ENCODE measurements at places on chromosomes 2 and 18.

GRCh38 chr2:169018390-169018789 lies 12.7 kb downstream of the ABCB11 start:
- DNase-seq: peak; percentile 66

GRCh38 chr2:174957050-174957449 lies 48.1 kb downstream of the CHN1 start:
- peak; percentile 29 for DNase-seq

DNA sequence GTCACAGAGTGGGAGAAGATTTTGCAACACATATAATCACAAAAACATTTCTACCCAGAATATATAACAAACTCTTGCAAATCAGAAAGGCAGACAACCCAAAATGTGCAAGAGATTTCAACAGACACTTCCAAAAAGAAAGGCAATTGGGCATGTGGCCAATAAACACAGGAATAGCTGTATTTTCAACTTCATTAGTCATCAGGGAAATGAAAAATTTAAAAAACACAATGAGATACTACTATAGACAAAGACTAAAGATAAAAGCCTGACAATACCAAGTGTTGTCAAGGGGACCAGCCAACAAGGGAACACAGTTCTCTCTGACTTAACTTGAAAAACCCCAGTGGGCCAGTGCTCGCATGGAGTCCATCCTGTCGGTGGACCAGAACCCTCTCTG lies 40.5 kb downstream of the MTHFD2 start:
- peak; percentile 11 for DNase-seq

DNA sequence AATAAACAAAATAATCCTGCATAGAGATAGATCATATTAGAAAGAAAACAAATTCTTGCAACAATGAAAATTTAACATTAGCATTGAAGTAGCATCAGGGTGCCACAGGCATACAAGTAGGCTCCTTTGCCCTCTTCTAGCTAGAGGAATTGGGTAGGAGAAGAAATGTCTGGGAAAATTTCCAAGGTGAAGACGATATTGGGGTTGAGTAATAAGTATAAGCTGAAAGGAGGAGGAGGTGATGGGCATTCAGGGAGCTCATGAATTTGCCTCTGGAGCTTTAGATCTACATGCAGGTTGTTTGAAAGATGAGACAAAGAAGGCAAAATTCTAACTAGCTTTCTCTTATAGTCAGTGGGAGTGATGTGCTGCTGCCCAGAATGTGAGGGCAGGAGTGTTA lies 504.9 kb downstream of the CCDC85A start:
- DNase-seq: no peak

GRCh38 chr2:175883586-175884194 lies 118.4 kb downstream of the LNPK start:
- no peak for DNase-seq

GRCh38 chr2:25692737-25693445 lies 19.5 kb upstream of the DTNB start:
- no peak for DNase-seq

DNA sequence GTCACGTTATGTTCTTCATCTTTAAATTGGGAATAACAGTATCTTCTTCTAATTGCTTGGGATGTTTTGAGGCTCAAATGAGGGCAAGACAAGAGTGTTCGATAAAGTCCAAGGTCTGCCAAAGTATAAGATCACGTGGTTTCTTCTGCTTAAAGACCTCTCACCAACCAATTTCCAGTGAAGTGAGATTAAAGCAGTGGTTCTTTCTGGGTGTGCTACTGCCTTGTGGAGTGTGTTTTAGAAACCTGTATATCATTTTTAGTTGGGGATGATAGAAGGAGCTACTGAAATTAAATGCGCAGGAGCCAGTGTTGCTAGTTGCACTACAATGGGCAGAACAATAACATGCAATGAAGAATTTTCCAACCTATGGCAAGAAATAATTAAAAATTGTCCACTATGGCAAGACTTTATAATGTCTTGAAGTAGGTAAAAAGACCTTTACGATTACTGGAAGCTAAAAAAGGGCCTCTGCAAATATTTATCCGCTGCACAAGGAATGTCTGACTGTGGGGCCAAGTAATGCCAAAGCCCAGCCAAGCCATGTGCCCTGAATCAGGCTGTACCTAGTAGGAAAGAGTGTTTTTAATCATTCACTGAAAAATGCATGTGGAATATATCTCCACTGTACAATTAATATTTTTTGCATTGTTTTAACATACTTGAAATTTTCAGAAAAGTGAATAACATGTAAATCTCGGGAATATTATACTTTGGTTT lies 244.5 kb upstream of the REG3G start:
- no peak for DNase-seq

- DNase-seq: no peak
Measured at GRCh38 chr2:2328848-2329247, 2.2 kb downstream of the MYT1L start.

DNA sequence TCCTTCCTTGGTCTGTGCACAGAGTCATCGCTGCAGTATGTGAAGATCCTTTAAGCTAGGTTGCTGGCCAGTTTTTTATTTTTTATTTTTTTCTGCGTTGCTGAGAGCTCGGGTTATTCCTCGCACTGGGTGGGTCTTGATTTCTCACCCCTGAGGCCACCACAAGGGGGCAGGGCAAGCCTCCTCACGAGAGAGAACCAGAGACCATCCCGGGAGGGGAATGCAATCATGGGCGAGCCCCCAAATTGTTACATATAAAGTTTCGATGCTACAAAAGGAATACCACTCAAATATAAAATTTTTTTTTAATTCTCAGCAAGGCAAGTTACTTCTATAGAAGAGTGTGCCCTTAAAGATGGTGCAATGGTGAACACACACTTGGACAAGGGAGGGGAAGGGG lies 24.9 kb downstream of the HTR2B start:
- no peak for DNase-seq

GRCh38 chr2:238512247-238512867 lies 85.6 kb downstream of the ASB1 start:
- DNase-seq: no peak

DNA sequence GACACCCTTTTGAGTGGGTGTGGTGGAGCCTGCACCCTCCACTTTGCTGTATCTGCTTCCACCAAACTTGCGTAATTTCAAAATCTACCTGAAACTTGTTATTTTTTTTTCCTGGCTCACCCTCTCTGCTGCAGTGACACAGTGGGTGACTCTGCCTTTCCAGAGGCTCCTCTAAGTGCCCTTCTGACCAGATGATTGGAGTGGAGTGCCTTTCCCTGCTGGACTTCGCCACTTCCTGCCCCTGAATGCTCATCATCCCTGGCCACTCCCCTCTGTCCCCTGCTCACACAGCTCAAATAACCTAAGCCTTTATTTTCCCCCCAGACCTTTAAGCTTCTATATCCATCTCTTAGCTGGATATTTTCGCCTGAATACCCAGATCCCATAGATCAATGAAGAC lies 777.5 kb upstream of the ID2 start:
- no peak for DNase-seq

- no peak for DNase-seq
Measured at GRCh38 chr2:220662431-220662830, 909.7 kb downstream of the EPHA4 start.

GRCh38 chr2:217466104-217466503 lies 536.7 kb downstream of the TNS1 start:
- no peak for DNase-seq

- no peak for DNase-seq
Measured at GRCh38 chr2:166625670-166626069, 131.6 kb upstream of the SCN7A start.

DNA sequence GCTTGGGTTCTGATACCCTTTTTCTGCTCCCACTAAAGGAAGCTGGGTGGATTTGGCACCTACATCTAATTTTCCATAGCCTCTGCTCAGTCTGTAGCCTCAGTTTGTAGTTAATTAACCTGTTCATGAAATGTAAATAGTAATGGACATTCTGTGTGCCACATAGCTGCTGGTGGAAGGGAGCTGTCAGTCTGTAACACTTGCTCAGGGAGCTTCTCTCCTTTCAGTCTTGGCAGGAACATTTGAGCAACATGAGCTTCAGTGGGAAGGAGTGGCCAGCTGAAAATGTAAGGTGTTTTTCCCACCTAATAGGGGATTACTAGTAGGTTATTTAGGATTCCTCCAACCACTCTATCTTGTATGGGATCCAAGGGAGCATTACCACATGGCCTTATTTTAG lies 203.4 kb downstream of the ASXL3 start:
- DNase-seq: no peak

GRCh38 chr2:203951366-203951902 lies 14.9 kb downstream of the ICOS start:
- no peak for DNase-seq

DNA sequence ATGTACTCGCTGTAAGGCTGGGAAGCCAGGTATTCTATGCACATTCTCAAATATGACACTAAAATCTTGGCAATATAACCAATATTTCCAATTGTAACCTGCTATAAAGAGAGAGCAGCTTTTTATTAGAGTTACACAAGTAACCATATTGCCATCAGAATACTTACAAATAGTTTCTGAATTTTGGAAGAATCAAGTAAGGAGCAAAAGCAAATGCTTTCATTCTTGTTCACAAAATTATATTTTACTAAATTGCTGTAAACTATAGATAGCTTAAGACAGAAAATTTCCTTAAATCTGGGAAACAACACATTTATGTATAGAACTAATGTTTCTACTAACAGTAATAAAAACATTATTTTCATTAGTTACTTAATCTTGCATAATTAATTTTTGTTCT lies 77.2 kb downstream of the EFEMP1 start:
- DNase-seq: no peak

DNA sequence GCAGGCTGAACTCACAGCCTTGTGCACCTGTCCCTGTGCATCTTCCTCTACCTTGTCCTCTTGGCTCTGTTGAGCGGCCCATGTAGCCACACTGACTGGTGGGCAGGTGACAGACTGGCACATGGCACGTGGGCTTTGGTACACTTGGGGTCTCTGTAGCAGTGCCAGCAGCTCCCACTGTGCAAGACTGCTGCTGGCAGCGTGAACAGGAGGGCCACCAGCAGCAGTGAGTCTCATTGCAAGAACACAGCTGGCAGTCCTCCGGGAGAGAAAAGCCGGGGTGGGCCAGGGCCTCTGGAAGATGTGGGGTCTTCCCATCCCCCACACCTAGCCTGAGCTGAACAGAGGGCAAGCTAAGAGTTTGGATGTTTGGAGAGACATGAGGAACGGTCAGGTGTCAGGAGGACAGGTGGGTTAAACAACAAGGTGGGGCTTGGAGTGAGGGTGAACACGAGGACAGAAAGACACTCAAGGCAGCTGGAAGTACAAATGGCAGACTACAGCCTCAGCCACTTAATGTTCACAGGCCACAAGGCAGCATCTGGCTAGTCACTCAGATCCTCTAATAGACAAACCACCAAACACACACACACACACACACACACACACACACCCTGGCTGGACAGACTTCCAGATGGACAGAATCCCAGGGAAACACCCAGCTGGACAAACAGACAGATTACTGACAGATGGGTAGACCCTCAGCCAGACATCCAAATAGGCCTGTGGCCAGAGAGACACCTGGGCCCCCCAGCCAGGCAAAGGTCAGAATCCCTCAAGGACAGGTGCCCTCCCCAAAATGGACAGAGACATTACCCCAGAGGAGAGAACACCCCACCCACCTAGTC lies 2.3 kb upstream of the PTPN18 start:
- no peak for DNase-seq

- DNase-seq: peak; percentile 80
Measured at GRCh38 chr18:26813043-26813442, 52.5 kb downstream of the AQP4 start.

DNA sequence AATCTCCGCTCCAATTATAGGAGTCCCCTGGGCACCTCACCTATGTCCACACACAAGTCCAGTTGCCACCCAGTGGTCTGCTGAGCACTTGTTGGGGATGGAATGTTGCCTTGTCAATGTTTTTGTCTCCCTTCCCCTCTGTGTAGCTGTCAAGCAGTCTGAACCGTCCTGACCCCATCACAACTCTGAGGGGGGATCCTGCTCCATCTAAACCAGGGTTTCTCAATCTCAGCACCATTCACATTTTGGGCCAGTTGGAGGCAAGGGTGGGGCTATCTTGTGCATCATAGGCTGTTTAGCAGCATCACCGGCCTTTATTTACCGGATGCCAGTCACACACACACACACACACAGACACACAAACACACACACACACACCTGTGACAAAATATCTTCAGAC lies 53.0 kb downstream of the CYP26B1 start:
- no peak for DNase-seq

GRCh38 chr2:44774826-44775492 lies 166.5 kb upstream of the SIX3 start:
- peak; percentile 18 for DNase-seq

- no peak for DNase-seq
Measured at GRCh38 chr18:13712400-13713131, 13.8 kb downstream of the FAM210A start.

DNA sequence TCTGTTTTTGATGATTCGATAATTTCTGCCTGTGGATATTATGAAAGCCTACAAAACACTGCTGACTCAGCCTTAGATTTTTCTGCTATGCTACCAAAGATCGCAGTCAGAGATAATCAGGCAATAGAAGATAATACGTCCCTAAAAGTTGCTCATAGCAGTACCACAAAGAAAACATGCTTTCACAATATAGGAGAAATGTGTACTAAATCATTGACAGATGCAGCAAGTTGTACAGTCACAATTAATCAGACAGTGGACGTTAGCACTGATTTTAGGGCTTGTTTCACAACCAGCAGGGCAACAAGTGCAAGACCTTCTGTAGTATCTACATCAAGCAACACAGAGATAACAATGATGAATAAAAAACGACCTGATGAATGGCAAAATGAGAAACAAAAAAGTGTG lies 19.5 kb downstream of the RBM44 start:
- peak; percentile 16 for DNase-seq

GRCh38 chr2:27890146-27890923 lies at the start of the genes BABAM2 and RBKS:
BABAM2 (plus strand) TSS chr2:27890729; CDS start chr2:27894557, 3,828 bp downstream.
RBKS (minus strand) TSS chr2:27890387; CDS start chr2:27890345, 42 bp downstream.
- DNase-seq: peak; percentile 74

DNA sequence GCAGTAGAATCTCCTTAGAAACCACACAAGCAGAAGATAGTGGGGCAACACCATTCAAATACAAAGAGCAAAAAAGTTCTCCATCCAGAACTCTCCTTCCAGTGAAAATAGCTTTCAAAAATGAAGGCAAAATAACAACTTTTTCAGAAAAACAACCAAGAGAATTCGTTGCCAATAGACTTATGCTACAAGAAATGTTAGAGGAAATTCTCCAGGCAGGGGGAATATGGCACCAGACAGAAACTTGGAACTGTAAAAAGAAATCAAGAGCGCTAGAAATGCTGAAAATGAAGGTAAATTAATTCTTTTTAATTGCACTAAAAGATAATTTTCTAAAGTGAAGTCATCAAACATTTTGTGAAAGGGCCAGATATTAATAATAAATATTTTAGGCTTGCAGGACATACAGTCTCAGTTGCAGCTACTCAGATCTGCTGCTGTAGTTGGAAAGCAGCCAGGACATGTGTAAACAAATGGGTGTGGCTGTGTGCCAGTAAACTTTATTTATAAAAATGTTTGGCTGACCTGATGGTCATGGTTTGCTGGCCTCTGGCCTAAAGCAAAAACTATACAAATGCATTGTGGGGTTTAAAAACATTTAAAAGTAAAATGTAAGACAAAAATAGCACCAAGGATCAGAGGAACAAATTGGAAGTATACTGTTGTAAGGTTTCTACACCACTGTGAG lies 73.7 kb upstream of the TGFA start:
- DNase-seq: peak; percentile 56

- DNase-seq: no peak
Measured at GRCh38 chr2:191432121-191432520, 186.9 kb downstream of the MYO1B start.

- DNase-seq: peak; percentile 26
Measured at GRCh38 chr2:155502766-155503165, 804.3 kb downstream of the KCNJ3 start.

- DNase-seq: peak; percentile 86
Measured at GRCh38 chr2:238098901-238099713, 1.0 kb upstream of the ESPNL start.

All from renal cortical epithelial cell (primary cell).